Panc1 (cell line): ENCODE measurements at places on chromosomes 6 and 20. TPM values are rescaled to one million over a fixed set of nuclear protein-coding genes. Genes with fewer than 3 reads are reported as not detected.

Gene PSMG4
- 27.0 TPM for total RNA-seq

Gene GTF3C6
- total RNA-seq = 146 TPM

Gene PSORS1C2
- not detected for total RNA-seq

Gene ZBTB22
- total RNA-seq = 16.0 TPM

Gene CASS4
- total RNA-seq = 0.15 TPM

Gene C2
- total RNA-seq = 1.0 TPM

Gene RIPPLY2
- 6.5 TPM for total RNA-seq
